Anterior cingulate cortex (tissue), 58 donors: ENCODE measurements at places on chromosomes 1 and 21.

DNA sequence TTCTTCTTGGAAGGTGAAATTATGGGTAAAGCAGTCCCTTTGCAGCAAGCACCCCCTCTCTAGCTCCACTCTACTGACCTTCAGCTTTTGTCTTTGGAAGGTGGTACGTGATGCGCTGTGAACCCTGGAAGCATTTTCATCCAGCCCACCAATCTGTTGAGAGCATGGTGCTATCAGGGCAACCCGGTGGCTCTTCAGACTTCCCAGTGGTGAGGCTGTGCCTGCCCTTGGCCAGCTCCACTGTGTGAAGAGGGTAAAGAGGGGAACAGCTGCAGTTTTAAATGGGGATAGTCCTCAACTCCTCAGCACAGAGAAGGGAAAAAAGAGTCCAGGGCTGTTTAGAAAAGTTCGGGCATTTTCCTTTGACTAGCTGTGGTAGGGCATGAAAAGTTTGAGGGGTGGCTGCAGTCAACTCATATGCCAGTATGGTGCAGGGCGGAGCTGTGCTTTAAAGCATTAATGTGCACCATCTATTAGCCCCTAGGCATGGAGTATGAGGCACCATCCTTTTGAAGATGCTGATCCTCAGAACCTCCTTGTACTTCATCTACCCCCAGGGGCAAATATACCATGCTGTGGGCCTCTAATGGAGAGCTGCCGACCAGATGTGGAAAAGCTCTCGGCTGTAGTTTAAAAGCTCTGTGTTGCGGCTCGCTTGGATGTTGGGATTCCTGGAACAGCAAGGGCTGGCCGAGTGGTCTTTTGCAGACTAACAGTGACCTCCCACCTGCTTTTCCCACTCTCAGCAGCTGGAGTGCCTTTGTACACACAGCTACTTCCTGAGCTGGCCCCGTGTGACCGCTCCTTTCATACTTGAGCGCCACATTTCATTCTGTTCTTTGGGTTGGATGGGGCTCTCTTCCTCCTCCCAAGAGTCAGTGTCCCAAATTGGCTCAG is 123.0 kb downstream of the PEX14 start:
- no peak for DNase-seq

GRCh38 chr1:4778056-4778455 is 123.6 kb downstream of the AJAP1 start:
- DNase-seq: peak; percentile 9

DNA sequence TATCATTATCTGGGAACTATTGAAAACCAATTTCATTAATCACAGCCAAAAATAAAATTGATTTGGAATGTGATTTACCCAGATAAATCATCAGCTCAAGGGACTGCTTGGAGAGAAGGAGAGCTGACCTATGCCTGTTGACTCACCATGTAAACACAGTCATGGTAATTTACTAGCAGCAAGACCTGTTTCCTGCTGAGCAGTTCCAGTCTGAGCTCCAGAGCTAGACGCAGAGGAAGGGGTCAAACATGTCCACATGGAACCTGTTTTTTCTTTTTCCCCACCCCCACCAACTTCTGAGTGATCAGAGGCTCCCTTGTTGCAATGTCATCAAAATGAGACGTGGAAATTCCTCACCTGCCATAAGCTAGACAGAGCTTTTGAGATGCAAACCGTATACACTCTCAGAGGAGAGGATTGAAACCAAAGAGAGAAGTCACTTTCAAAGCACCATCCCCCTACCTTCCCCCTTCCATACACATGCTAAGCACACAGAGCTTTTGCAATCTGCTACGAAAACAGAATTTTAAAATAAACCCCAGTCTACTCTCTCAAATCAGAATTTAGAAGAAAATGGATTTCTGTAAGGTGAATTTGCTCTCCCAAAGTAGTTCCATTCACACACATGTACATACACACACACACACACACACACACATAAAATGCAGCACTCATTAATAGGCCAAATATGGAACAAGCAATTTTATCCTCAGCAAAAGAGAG is 55.9 kb upstream of the PTGFRN start:
- no peak for DNase-seq

GRCh38 chr1:12173041-12173509 is 6.3 kb downstream of the TNFRSF1B start:
- no peak for DNase-seq

DNA sequence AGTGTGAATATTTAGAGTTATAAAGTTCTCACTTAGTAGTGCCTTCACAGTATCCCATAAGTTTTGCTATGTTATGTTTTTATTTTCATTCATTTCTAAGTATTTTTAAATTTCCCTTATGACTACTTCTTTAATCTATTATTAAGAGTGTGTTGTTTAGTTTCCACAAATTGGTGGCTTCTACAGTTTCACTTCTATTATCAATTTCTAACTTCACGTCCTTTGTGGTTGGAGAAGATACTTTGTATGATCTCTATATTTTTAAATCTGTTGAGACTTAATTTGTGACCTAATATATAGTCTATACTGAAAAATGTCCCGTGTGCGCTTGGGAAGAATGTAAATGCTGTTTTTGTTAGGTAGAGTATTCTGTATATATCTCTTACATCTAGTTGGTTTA is 11.7 kb downstream of the CHIA start:
- no peak for DNase-seq

GRCh38 chr1:90045853-90046563 is 51.1 kb downstream of the ZNF326 start:
- peak; percentile 4 for DNase-seq

DNA sequence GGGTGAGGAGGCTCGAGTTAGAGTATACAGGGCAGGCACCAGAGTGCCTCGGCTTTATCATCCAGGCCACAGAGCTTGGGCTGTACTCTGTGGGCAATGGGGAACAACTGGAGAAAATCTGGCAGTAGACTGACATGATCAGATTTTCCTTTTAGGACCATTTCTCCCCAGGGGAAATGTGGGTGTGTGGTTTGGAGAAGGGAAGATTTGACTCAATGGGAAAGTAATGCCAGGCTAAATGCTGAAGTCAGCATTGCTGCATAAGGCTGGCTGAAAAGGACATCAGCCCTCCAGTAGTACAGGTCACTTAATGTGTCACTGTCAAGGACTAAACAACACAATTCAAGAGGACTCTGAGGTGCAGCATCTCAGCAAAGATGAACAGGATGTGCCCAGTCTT is 5.0 kb downstream of the FYB2 start:
- no peak for DNase-seq

- no peak for DNase-seq
These were observed 1.6 kb upstream of the SRSF4 start for GRCh38 chr1:29183287-29183686.

GRCh38 chr1:155069551-155070157 is 6.1 kb downstream of the EFNA4 start:
- no peak for DNase-seq

DNA sequence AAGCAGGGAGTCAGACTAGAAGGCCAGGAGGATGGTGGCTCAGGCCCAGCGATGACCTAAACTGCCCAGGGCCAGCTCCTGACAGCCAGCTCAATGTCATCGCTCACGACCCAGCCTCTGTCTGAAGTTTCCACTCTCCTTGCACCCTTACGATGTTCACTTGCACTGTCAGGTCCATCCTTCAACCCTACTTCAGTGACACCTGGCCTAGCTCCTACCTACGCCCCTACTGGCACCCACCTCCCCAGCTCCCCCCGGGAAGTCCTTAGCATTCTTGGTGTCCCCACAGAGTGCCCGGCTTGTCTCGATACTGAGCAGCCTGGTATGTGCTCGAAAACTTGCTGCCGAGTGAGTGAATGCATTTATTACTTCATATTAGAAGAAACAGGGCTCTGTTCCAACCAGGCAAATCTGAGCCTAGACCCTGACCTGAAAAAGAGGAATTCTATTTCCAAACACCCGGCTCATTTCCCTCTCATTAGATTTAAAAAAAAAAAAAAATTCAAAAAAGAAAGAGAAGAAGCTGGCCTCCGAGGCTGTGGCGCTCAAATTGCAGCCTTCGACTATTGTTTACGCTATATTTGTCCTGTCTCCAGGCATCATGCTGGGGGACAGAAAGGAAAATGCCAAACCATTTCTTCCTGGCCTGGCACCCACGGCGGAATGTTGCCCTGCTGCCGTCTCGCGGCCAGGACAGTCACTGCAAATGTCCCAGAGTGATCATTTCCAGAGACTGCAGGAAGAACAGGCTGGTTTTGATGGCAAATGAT is 29.8 kb upstream of the LRRC38 start:
- no peak for DNase-seq

GRCh38 chr1:214917081-214917635 is 165.4 kb upstream of the KCNK2 start:
- DNase-seq: no peak

DNA sequence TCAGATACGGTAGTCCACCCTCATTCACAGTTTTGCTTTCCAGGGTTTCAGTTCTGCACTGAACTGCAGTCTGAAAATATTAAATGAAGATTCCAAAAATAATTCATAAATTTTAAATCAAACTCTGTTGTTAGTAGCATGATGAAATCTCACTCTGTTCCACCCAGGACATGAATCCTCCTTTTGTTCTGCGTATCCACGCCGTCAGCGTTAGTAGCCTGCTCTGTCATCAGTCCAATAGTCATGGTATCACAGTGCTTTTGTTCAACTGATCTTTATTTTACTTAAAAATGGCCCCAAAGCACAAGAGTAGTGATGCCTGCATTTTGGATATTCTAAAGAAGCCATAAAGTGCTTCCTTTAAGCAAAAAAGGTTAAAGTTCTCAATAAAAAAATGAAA is 23.9 kb downstream of the CHD1L start:
- no peak for DNase-seq

DNA sequence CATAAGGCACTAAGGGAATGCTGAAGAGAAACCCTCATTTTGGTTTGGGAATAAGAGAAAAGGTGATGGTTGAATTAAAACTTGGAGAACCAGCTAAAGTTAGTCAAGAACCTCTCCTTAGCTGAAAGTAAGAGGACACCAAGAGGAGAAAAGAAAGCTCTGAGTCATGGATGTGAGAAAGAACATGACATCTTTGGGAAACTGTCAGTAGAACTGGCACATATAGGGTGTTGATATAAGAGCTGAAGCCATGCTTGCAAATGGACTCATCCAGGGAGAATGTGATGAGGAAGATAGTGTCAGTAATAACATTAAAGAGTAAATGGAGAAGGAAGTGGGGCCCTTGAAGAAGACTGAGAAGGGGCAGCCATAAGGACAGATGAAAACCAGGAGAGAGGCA is 54.3 kb downstream of the LRRC8C start:
- DNase-seq: no peak

GRCh38 chr1:118100686-118101514 is 84.1 kb downstream of the SPAG17 start:
- no peak for DNase-seq

- DNase-seq: no peak
These were observed 27.9 kb downstream of the C1orf115 start for GRCh38 chr1:220717800-220718640.

DNA sequence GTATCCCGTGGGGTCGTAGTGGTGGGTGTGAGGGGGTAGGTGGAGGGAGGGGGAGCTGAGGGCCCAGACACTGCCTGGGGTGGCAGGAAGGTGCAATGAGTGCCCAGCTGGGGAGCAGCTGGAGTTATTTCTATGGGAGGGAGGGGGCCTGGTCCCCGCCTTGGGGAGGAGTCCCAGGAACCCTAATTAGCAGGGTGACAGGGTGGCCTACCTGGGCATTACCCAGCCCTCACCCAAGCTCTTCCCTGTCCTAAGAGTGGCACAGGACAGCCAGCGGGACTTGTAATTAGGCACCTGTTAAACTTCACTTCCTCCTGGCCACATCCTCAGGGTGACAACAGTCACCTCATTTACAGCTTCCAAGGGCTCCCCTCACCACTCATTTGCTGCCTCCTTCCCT is at the start of gene VSIG8:
Gene VSIG8, minus strand, starts transcription at position 101 of the 400 bp plus-strand sequence. CDS start 136 bp downstream, outside the sequence.
- no peak for DNase-seq

- DNase-seq: no peak
These were observed 192.3 kb upstream of the ADGRL4 start for GRCh38 chr1:79198832-79199231.

DNA sequence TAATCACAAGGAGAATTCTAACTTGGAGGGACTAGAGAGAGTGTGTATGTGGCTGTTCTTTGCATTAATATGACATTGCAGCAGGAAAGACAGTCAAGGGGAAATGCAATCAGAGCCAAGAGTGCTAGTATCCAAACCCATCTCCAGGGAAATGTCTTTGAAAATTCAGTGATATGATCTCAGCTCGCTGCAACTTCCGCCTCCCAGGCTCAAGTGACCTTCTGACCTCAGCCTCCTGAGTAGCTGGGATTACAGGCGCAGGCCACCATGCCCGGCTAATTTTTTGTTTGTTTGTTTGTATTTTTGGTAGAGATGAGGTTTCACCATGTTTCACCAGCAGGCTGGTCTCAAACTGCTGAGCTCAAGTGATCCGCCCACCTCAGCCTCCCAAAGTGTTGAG is 16.3 kb downstream of the VASH2 start:
- no peak for DNase-seq

DNA sequence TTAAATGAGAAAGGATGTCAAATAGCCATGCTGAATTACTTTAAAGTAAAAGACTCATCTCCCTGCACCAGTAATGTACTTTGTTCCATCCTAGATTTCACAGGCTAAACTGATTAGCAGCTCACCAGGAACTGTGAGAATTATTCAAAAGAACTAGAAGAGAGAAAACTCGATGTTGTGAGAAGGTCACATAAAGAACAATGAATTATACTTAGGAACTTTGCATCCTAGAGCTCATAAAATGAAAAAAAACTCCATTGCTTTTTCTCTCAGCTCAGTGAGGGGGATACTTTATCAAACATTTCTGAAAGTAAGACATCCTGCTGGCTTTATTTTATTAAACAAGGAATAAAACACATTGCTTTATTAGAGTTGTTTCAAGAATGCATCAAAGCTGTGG is 278.5 kb downstream of the MRPL39 start:
- no peak for DNase-seq

DNA sequence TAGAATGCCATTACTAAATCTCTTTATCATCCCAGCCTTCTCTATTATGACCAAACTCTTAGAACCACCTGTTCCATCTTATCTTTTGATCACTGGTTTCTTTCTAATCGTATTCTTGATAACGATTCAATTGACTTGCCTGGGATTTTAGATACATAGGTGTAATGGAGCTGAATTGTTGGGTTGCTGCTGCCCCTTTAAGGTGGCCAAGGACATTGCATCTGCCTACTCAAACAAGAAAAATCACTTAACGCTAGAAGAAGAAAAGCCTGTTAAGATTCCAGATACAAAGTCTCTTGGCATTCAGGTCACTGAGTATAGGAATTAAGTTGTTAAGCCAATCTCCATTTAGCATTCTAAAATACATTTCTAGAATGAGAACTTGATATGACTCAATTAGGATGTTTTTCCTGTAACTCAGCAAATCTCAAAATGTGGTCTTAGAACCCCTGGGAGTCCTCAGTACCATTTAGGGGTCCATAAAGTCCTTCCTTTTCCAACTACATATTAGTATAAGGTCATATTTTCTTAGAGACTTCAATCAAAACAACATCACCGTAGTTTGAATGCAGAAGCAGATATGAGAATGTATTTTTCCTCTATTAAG is 12.4 kb downstream of the NEXN start:
- no peak for DNase-seq
